IMR-90 (cell line): ENCODE measurements at places on chromosomes 3 and 15.

GRCh38 chr3:42830437-42831320, 21.4 kb downstream of the ACKR2 start:
- H3K4me1 ChIP-seq, result no peaks in the 10 kb centered on the region
- peaks cover 15% of the 10 kb centered on the region for H3K27me3 ChIP-seq
- H3K4me3 ChIP-seq, result no peak overlapping the region
- peak; percentile 21 for DNase-seq
- H3K27ac ChIP-seq, result no peak overlapping the region

- no peak for DNase-seq
- no peaks in the 10 kb centered on the region for H3K36me3 ChIP-seq
- no peak overlapping the region for H3K27ac ChIP-seq
These were observed 41.6 kb downstream of the ISG20 start for GRCh38 chr15:88680241-88681001.

- no peak overlapping the region for H3K4me3 ChIP-seq
- H3K4me1 ChIP-seq, result no peaks in the 10 kb centered on the region
- DNase-seq, result no peak
- peaks cover 11% of the 10 kb centered on the region for H3K27me3 ChIP-seq
These were observed 39.5 kb upstream of the IQSEC1 start for GRCh38 chr3:13112521-13113345.

GRCh38 chr15:98561169-98561941, 87.0 kb upstream of the IGF1R start:
- no peaks in the 10 kb centered on the region for H3K36me3 ChIP-seq
- peaks cover 16% of the 10 kb centered on the region for H3K27me3 ChIP-seq
- DNase-seq, result no peak
- H3K27ac ChIP-seq, result no peak overlapping the region
- H3K4me3 ChIP-seq, result no peak overlapping the region
- H3K4me1 ChIP-seq, result peaks cover 4% of the 10 kb centered on the region; the same call in 1 of the 2 replicates

DNA sequence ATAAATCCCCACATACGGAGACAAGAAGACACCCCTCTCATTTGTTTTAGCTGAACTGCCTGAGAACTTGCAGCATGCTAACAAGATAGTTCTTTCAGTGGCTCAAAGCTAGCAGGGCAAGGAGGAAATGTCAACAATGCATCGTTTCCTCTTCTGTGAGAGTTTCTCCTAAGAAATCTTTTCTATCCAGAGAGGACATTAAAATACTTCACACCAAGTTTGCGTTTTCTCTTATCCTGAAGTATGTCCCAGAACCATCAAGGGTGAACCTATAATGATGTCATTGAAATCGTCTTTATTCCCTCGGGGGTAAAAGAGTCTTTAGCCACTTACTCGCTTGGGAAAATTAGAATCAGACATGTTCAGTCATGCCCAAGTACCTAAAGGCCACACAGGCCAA, 541.7 kb upstream of the MDFIC2 start:
- no peak for DNase-seq
- no peaks in the 10 kb centered on the region for H3K27me3 ChIP-seq
- peaks cover 33% of the 10 kb centered on the region for H3K4me1 ChIP-seq
- H3K36me3 ChIP-seq, result no peaks in the 10 kb centered on the region
- no peak overlapping the region for H3K4me3 ChIP-seq

GRCh38 chr15:74396445-74397238, 29.2 kb upstream of the CYP11A1 start:
- H3K27ac ChIP-seq, result peak overlapping the region; percentile 11; the same call in 1 of the 2 replicates
- peak; percentile 89 for DNase-seq
- no peak overlapping the region for H3K4me3 ChIP-seq
- peaks cover 47% of the 10 kb centered on the region for H3K4me1 ChIP-seq

- H3K27me3 ChIP-seq, result no peaks in the 10 kb centered on the region
- DNase-seq, result peak; percentile 31
These were observed 30.7 kb upstream of the CHD2 start for GRCh38 chr15:92869263-92869940.

GRCh38 chr3:158532099-158532734, 38.8 kb upstream of the MLF1 start:
- H3K4me1 ChIP-seq, result no peaks in the 10 kb centered on the region
- H3K36me3 ChIP-seq, result no peaks in the 10 kb centered on the region
- H3K27ac ChIP-seq, result no peak overlapping the region

- H3K36me3 ChIP-seq, result no peaks in the 10 kb centered on the region
- H3K27me3 ChIP-seq, result no peaks in the 10 kb centered on the region; the same call in 1 of the 2 replicates
- DNase-seq, result no peak
These were observed 299.8 kb upstream of the GOLIM4 start for GRCh38 chr3:168395551-168395950.
